RPMI7951 (cell line): ENCODE measurements at places on chromosomes 3 and 15. TPM values are rescaled to one million over a fixed set of nuclear protein-coding genes. Genes with fewer than 3 reads are reported as not detected.

Gene TM4SF1
- total RNA-seq: 87.2 and 94.1 TPM in 2 replicates

Gene DAPK2
- under 0.01 and 0.49 TPM in 2 replicates for total RNA-seq

Gene MB21D2
- total RNA-seq: 8.8 and 8.9 TPM in 2 replicates

Gene ACTC1
- not detected in 2 replicates for total RNA-seq

Gene TIPIN
- 19.2 and 21.4 TPM in 2 replicates for total RNA-seq
